Stimulated activated CD4-positive, alpha-beta T cell treated with anti-CD3 and anti-CD28 coated beads, TNF-alpha, amount 100 ng/mL, for 24 hours (primary cell): ENCODE measurements at places on chromosomes 5 and 9.

DNA sequence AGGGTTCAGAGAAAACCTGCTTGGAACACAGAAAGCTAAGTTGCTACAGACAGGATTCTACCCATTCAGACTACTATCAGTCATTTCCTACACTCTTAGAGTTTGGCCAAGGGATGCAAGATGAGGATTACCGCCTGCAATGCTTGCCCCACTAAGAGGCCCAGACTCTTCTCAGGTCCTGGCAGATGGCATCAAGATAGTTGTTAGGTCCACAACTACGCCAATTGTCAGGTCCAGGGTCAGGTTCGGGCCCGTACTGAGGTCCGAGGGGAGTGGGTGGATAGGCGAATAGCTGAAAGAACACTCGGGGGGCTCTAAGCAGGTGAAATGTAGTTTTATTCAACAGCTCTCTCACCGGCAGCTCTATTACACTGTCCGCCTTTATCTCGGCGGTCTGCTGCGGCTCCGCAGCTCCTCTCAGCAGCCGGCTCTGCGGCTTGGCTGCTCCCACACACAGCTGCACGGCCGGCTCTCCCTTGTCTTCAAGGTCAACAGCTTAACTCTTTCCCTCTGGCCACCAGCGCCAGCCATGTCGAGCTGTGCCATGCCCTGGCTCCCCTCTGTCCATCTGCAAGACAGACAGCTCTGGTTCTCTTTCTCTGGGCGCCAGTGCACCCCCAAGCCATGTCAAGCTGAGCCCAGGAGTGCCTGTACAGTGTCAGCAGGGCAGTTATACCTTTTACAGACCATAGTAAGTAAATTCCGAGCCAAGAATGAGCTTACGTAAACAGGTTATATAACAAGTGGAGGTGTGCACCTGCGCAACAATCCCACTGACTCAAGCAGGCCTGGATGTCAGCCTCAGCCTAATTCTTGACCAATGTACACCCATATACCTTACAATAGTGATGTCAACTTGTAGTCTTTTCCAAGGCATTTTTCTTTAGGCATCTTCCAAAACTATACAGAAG is 24.0 kb downstream of the ENC1 start:
- DNase-seq = no peak

DNA sequence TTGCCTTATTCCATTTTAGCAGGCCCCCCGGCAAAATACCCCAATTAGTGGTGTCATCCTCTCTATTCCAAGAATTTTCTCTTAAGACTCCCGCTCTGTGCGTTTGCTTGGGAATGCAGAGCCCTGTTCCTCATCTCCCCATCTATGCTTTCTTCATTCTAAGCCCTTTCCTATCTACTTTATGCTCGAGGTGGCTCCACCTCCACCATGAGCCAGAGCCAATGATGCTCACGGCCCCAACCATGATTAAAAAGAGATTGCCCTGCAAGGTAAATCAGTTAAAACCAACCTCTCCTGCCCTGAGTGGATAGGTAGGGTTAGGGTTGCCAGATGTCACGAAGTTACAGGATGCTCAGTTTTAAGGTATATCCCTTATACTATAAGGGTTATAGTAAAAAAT is 677 bp upstream of the TXNDC15 start:
- no peak for DNase-seq

- no peak for DNase-seq
These were observed 213.0 kb downstream of the ROR2 start for GRCh38 chr9:91736898-91737601.

GRCh38 chr5:54996466-54996865 is 11.1 kb upstream of the ESM1 start:
- DNase-seq = no peak

- no peak for DNase-seq
These were observed 58.8 kb downstream of the SH3PXD2B start for GRCh38 chr5:172395483-172395882.
